ENCODE measurements at places on chromosomes 13 and 19.

GRCh38 chr13:76029706-76030105, 393.6 kb downstream of the LMO7 start:
- DNase-seq: no peak

DNA sequence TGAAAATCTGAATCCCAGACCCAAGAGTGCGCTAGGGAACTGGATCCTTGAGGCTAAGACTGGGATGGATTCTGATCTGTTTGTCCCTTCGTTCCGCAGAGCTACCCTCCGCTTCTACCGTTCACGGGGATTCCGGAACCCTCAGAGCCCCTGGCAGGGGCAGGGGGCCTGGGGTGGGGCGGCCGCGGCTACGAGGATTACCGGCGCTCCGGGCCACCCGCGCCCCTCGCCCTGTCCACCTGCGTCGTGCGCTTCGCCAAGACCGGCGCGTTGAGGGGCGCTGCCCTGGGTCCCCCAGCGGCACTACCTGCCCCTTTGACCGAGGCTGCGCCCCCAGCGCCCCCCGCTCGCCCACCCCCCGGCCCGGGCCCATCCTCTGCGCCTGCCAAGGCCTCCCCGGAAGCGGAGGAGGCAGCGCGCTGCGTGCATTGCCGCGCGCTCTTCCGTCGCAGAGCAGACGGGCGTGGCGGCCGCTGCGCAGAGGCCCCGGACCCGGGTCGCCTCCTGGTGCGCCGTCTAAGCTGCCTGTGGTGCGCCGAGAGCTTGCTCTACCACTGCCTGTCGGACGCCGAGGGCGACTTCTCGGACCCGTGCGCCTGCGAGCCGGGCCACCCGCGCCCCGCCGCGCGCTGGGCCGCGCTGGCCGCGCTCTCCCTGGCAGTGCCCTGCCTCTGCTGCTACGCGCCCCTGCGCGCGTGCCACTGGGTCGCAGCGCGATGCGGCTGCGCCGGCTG, 7.1 kb downstream of the SPRED3 start:
- DNase-seq: peak; percentile 53

DNA sequence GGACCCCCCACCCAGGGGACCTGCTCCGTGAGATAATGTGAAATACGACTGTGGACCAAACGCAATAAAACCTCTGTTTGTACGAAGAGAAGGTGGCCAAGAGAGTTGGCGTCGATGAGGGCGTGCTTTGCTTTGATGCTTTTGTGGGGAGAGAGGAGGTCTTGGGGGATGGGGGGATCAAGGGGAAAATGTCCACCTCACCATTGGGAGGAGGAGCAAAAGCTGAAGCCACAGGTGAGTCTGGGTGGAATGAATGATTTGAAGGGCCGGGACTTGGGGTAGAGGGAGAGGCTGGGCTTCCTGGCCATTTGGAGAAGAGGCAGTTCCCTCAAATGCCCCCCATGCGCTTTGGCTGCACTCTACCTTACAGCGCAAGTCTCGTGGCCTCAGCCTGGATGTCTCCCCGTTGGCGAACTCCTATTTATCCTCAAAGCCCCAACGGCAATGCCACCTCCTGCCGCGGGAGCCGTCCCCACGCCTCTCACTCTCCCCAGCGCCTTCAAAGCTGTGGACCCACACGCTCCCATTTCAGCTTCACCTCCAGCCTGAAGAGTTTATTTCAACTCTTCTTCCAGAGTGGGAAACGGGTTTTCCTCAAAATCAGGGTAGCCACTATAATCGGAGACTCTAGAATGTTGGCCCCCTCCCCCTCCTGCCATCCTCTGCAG, 795 bp upstream of the ABCA7 start:
- no peak for DNase-seq

- DNase-seq: no peak
Observed at GRCh38 chr19:400976-401865, 7.7 kb downstream of the C2CD4C start.

- no peak for DNase-seq
Observed at GRCh38 chr13:66459634-66460033, 770.5 kb downstream of the PCDH9 start.

- DNase-seq: no peak
Observed at GRCh38 chr19:3578390-3578789, 5.6 kb downstream of the HMG20B start.

- no peak for DNase-seq
Observed at GRCh38 chr19:29530540-29531457, 5.0 kb downstream of the VSTM2B start.

All from T-helper 2 cell treated with Interferon-gamma antibody and Interleukin-4, amounts not matched to agents 5 μg/mL and 100 μg/mL, for 36 hours (primary cell).